ENCODE measurements at places on chromosomes 11 and 22.

GRCh38 chr22:39474351-39475111, 17.7 kb downstream of the MGAT3 start:
- DNase-seq, result no peak

GRCh38 chr11:118304568-118305248, at the start of gene CD3E:
TSS of gene CD3E (plus strand) at chr11:118304730. CDS start at chr11:118304953, 223 bp downstream.
- DNase-seq, result no peak

DNA sequence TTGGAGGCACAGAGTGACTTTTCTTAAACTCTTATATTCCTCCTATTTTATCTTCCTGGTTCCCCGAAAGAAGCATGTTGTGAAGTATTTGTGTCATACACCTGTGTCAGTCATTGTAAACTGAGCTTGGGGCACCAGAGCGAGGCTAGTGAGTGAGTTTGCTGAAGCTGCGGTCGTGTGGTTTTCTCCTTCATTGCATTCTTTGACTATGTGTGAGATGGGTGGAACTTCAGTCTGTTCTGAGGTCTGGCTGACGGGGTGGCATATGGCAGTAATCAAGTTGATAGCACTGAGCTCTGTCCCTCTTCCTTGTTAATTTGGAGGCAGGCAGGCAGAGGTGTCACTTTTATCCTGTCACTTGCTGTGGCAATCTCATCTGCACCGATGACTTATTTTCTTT, 4.2 kb downstream of the VPS26B start:
- DNase-seq, result peak; percentile 16

GRCh38 chr11:898143-898511, 12.5 kb downstream of the CHID1 start:
- DNase-seq, result peak; percentile 14

- DNase-seq, result no peak
These were observed 54.1 kb upstream of the HTATIP2 start for GRCh38 chr11:20309231-20310025.

DNA sequence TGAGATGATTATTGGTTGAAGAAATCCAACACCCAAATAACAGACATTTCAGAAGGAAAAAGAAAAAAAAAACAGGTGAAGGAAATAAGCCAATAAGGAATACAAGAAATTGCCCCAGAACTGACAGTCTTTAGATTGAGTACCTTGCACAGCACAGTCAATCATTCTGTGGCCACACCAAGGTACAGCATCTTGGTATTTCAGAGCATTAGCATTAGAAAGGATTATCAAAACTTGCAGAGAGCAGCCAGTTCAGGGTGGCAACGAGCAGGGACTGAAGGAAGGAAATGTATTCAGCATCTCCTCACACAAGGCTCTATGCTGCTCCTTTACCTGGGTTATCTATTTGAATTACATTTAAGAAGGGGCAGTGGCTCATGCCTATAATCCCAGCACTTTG, 2.1 kb downstream of the ADA2 start:
- DNase-seq, result no peak

GRCh38 chr11:28913883-28914282, 805.7 kb downstream of the METTL15 start:
- DNase-seq, result no peak

- no peak for DNase-seq
These were observed 57.4 kb downstream of the TYR start for GRCh38 chr11:89235083-89235482.

DNA sequence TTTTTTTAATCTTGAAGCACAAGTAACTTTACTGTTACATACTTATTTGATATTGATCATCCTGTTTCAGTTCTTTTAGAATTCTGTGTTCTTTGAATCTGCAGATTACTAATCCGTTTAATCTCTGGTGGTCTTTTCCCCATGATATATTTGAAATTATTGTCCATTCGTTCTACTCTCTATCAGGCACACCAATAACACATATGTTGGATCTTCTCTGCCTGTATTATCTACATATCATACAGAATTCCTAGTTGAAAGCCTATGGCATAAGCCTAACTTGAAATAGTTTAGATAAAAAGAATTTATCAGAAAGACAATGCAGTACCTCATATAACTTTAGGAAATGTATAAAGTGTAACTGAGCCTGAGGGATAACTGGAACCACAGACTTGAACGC, 32.6 kb downstream of the STK33 start:
- no peak for DNase-seq

- DNase-seq, result peak; percentile 71
These were observed 152.4 kb upstream of the ZC3H12C start for GRCh38 chr11:109940816-109941215.

DNA sequence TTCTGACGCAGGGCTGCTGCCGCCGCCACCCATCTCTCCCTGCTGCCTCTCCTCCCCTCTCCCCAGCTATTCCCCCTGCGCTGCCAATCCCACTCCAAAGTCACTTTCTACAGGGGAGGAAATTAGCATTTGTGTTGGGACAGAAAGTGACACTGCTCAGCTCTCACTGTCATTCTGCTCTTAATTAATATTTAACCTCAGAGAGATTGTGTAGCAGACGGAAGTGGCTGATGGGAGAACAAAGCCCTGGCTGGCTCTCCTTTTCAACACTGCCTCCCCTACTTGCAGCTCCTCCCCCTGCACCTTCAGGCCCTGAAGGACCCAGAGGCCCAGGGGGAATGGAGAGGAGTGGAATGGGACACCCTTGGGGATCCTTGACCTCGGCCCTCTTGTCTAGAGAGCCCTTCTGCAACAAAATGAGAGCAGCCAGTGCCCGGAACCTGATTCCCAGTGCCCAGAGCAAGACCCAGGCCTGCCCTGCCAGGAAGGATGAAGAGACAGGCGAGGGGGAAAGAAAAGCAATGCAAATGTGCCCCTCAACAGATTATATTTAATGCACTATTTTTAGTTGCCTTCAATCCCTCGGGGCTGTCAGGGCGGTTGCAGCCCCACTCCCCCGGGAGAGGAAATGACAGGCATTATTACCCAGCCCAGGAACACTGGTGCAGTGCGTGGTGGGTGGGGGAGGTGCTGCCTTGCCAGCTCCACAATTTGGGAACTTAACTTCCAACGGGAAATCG, 14.6 kb upstream of the NRGN start:
- DNase-seq, result no peak

DNA sequence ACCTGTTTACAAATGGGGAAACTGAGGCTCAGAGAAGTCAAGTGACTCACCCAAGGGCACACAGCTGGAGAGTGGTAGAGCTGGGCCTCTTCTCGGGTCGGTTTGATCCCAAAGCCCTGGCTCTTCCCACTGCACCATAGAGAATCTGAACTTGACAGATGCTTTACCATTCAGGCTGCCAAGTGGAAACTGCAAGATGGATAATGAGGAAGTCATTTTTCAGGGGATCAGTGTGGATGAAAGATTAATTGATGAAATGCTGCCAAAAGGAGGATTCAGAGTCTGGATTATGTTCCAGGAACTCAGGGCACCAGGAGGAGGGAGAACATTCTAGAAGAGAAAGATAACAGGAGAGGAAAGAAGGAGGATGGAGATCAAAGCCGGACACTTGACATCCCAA, 185.9 kb upstream of the ZBED5 start:
- no peak for DNase-seq

DNA sequence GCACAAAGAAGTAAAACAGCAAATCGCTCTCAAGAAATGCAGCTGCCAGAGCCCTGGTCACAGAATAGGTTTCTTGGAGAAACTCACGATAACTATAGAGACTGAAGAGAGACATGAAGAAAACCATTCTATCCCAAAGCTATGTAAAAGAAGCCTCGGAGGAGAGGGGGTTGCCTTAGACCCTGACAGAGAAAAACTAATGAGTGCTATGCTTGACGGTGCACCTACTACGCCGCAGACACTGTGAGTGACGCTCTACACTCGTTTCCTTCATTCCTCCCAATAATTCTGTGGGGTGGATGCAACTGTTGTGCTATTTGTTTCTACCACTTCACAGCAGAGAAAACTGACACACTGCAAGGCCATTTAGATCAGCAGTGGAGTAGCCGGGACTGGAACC, 121.8 kb downstream of the ETS1 start:
- DNase-seq, result no peak

DNA sequence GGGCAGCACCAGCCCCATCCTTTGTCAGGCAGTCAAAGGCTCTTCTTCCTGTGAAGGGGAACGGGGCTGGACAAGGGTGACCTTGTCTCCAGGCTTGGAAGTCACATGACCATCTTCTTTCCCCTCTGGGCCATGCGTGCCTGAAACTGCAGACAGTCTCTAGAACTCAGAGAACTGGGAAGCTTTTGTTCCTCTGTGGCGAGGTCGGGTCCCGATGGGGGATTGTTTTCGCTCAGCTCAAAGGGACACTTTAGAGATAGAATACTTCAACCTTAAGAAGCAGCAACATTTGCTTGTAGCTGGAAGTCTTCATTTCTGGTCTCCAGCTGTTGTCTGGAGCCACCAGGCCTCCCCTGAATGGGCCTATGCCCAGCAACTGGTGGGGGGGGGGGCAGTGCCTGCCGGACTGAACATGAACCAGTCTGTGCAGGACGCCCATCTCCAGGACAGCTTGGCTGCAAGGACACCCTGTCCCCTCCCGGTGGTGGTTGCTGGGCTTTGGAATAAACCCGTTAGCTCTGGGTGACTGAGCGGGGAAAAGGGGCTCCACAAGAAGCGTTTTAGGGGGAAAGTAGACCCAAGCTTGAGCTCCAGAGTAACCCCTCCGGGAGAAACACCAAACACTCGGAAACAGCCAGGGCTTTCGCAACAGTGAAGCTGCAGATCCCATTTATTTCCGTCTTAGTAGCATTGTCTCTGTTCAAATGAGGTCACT, 55.7 kb upstream of the EMID1 start:
- no peak for DNase-seq

DNA sequence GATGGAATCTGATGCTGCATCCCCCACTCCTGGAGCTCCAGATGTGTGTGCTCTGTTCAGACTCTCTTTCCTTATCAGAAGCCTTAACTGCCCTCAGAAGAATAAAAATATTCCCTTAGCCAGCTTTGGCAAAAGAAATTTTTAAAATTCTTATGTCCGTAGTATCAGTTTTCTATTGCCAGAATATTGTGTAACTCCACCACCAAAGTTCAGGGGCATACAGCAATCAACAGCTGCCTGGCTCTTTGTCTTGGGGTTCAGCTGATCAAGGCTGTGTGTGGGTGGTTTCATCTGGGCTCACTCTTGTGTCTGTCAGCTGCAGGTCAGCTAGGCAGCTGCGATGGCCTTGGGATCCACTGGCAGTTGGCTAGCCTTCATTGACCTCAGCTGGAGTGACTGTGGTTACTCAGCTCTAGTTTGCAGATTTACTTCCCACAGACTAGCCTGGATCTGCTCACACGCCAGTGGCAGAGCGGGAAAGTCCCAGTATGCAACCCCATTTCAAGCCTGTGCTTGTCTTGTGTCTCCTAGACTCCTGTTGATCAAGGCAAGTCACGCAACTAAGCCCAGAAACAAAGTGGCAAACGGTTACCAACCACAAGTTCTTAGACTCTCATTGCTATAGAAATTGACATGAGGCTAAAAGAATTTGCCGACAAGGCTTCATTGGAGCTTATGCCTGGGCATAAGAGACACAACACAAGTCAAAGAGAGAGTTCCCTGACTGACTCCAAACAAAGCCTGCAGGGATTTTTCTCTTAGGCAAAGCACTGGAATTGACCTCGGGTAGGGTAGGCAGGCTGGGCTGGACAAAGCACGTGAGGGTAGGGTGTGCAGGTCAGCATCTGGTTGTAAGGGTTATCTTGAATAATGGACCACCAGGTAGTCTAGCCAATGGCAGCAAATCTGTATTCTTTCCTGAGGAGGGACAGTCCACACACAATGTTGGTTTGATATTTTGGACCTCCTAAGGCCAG, 7.5 kb downstream of the TMEM138 start:
- DNase-seq, result peak; percentile 69

DNA sequence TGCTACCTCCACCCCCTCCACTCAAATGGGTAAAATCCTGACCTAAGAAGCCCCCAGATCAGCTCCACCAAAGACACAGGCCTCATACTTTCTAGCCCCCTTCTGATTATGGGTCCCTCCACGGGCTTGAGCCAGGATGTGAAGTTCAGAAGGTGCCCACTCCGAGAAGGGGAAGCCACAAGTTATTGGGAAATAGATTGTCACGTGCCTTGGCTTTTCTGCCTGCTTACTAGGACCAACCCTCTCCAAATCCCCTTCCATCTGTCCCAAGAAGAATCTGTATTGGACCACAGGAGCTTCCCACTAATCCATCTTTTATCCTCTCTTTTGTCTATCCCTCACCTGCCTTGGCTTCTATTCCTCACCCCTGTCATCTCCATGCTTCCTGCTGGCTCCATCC, 3.0 kb upstream of the NRGN start:
- DNase-seq, result no peak

DNA sequence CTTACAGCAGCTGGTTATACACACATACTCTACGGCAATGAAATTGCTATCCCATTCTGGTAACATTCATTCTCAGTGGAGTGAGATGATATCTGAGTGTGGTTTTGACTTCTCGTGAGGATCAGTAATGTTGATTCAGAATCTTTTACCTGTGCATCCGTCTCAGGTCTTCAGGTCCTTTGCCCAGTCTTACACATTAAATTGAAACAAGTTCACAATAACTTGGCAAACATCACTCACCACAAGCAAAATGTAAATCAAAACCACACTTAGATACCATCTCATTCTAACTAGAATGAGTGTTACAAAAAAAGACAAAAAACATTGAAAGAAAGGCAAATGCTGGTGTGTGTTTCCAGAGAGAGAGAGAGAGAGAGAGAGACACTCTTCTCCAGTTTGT, 14.0 kb downstream of the RGL4 start:
- DNase-seq, result no peak

DNA sequence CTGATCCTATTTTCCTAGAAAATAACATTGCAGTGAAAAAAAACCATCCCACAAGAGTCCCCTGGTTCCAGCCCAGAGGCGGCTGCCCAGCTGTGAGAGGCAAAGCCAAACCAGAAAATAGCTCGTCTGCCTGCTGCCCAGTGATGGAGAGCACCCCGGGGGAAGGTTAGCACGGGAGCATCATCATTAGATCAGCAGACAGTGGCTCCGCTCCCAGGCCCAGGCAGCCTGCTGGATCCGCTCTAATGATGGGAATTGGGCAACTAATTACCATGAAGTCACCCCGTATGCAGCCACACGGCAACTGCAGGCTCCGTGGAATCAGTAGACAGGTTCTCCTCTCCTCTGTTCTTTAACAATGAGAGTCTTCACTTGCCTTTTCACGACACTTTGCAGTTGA, 17.1 kb upstream of the B3GAT1 start:
- DNase-seq, result no peak

Data from astrocyte of the spinal cord (primary cell).